AG04449 (cell line): ENCODE measurements at places on chromosomes 5 and 9.

GRCh38 chr5:167587772-167588437, 703.5 kb upstream of the WWC1 start:
- DNase-seq, result no peak

GRCh38 chr5:141958546-141959172, 657 bp upstream of the PCDH12 start:
- no peak for DNase-seq

- DNase-seq, result no peak
These were observed 84.2 kb upstream of the IER5L start for GRCh38 chr9:129262261-129262660.

DNA sequence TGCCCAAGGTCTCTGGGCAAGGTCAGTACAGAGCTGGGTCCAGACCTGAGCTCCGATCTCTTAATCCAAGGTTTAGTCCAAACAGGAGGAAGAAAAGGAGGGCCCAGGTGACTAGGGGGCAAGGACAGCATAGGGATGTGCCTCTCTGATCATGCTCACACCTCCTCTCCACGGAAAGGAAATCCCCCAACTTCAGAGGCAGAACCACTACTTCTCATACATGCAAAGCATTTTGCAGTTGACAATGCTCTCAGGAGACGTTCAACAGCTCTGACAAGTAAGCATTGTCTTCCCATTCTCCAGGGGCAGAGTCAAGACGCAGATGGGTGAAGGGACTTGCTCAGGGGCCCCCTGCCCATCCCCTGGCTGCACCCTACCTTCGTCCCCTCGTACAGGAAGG, 8.7 kb upstream of the CORO2A start:
- DNase-seq, result no peak

- no peak for DNase-seq
These were observed 60.9 kb upstream of the IL17B start for GRCh38 chr5:149439899-149440542.

DNA sequence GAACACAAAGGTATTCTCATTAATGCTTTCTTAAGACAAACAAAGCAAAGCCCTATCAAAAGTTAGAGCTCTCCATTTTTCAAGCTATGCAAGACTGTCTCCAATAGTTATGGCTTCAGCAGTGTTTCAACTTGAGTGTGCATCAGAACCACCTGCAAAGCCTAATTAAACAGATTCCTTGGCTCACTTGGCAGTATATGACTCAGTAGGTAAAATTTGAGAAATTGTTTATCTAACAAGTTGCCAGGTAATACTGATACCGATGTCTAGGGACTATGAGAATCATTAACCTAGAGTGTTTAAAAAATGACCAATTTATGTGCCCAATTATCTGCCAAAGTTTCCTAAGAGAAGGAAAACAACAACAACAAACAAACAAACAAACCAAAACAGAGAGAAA, 60.3 kb upstream of the PARP8 start:
- DNase-seq, result no peak

- DNase-seq, result peak; percentile 56
These were observed 32.2 kb downstream of the IER5L start for GRCh38 chr9:129145841-129146292.

- no peak for DNase-seq
These were observed 51.2 kb downstream of the USP20 start for GRCh38 chr9:129886226-129887174.

DNA sequence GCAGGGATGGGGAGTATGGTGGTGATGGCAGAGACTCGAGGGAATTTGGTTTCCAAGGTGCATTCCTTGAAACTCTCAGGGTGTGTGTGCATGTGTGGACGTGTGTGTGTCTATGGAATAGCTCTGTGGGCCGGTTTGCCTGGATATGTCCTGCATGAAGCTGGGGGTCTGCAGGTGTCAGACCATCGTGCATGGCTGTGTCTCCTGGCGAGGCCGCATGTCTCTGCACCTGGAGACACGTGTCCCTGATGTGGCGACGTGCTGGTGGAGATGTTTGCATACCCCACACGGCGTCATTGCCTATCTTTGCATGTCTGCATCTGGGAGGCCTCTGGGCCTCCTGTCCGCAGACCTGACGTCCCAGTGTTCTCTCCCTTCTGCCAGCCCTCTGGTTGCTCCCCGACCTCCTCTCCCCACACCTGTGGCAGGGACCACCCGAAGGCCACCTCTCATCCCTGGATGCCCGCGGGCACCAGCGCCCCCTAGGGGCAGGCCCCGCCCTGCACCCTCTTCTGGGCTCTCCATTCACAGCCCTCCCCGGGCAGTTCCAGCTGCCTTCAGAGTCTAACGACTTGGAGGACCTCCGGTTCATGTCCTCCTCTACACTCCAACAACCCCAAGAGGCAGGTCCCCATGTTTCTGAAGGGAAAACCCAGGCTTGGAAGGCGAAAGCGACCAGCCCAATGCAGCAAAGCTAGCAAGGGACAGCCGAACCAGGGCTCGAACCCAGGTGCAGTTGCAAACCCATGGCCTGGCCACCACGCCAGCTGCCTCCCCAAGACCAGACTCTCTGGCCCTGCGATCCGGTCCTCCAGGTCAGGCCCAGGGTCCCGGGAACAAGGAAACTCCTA, 88.6 kb downstream of the LMX1B start:
- no peak for DNase-seq

- no peak for DNase-seq
These were observed 185.2 kb downstream of the CCDC171 start for GRCh38 chr9:15738011-15738410.

- no peak for DNase-seq
These were observed 86.1 kb upstream of the PRSS3 start for GRCh38 chr9:33709269-33709668.

DNA sequence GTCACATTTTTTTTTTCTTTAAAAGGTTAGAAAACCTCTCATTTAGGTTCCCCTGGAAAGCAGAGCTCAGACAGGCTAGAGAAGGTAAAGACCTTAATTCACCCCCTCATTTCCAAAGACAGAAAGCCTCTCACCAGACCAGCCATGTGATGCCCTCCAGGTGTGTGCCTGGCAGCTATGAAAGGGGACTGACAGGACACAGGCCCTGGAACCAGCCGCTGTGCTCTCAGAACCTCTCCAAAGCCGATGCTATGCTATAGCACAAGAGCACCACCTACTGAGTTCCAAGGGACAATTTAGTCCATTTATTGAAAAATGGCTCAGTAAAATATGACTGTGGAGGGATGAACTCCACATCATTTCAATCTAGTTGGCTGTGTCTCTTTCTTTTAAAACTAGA, 48.8 kb downstream of the FANCC start:
- no peak for DNase-seq

DNA sequence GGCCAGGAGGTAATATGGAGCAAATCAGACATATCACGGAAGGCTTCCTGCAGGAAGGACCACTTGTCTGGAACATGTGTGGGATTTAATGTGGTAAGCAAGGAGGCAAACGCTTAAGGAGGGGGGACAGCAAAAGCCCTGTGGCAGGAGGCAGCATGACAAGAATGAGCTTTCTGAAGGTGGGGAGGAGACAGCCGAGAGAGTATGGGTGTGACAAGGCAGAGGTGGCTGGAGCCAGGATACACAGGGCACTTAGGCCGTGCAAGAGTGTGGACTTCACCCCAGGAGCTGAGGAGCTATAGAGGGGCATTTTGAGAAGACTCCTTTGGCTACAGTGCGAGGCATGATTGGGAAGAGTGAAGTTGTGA, 14.4 kb upstream of the S1PR3 start:
- no peak for DNase-seq

DNA sequence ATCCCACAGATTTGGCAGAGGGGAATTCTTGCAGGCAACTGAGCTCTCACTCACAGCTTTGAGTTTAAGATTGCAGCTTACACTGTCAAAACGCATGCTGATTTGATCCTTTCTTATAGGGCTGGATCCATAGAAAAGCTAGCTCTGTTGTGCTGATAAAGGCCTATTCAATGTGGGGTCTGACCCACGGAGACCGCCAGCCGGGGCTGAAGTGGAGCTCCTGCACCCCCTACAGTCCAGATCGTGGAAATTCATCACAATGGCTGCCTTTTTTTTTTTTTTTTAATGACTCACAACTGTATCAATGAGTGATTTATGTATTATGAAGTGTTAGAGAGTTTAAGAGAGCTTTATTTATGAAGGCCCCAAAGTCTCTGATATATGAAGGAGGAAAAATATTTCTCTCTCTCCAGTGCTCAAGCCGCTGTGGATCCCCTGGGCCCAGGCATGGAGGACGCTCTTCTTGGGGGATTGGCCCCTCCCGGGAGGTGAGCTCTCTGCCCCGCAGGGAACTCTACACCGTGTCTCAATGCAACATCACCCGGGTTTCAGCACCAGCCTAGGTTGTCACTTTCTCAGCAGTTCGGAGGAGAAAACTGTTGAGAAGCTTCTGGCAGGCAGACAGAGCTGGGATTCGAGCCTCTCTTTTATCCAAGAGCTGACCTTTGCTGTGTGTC, 700.2 kb downstream of the IRX1 start:
- no peak for DNase-seq

- no peak for DNase-seq
These were observed 364.9 kb upstream of the IRX2 start for GRCh38 chr5:3116366-3116765.

DNA sequence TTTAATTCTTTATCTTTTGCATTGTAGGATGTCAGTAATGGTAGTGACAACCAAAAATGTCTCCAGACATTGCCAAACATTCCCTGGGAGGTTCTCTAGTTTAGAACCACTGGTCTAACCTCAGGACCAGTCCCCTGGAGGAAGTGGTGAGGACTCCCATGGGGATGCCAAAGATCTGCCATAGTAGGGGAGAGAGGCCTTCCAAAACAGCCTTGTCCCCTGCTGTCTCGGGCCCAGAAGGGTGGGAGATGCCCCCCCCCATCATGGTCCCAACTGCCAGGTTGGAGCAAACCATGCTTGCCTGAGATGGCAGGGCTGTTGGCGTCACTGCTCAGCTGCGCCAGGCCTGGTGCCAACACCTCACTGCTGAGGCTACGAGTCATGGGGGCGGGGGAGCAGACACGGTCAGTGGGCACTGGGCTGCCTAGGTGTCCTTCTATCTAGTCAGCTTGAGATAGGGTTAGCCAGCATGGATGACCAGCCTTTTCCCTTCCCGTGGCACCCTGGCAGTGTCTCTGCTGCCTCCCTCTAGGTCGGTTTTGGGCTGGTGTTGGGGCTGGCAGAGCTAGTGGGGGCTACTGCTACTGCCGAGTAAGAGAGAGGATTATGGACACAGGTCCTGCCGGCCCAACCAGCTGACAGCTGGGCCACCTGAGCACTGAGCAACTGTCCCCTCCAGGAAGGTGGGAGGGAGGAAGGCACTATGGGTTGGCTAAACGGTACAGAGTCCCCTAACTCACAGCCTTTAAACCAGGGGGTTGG, 8.3 kb upstream of the CXXC5 start:
- DNase-seq, result no peak

GRCh38 chr5:177498013-177498787, 796 bp upstream of the PDLIM7 start:
- DNase-seq, result no peak

DNA sequence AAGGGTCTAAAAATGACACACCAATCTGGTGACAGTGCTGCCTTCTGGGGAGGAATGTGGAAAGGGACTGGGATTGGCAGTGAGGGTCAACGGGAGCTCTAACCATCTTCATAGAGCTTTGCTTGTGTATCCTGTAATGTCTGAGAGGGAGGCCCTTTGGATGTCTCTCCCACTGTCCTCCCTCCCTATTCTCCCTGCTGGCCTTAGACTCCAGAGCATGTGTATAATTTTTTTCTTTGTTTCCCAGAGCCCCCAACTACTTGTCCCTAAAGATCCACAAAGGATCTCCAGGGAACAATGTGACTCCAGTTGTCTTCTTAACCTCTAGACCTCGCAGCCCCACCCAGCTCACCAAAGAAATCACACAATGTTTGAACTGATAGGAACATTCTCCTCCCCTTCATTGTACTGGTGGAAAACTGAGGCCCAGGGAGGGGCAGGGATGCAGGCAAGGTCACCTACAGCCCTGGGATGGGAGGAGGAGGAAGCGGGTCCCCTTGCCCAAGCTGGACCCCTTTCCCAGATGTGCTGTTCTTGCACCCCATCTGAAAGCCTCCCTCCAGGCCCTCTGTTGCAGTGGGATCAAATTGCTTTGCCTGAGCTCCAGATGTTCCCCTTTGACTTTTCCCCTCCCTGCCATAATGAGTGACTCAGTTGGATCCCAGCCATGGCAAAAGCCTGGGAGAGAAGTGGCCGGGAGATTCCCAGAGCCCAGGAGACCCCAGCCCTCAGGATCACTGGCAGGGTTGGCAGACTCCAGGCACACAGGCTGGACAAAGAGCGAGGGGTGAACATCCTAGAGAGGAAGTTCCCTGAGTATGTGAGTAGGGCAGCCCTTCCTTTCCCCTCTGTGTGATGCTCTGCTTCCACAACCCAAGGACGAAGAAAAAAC, 21.8 kb downstream of the SPARC start:
- no peak for DNase-seq

GRCh38 chr5:83312663-83313062, 158.9 kb upstream of the VCAN start:
- no peak for DNase-seq

- no peak for DNase-seq
These were observed 330.2 kb upstream of the NREP start for GRCh38 chr5:112087222-112087621.

DNA sequence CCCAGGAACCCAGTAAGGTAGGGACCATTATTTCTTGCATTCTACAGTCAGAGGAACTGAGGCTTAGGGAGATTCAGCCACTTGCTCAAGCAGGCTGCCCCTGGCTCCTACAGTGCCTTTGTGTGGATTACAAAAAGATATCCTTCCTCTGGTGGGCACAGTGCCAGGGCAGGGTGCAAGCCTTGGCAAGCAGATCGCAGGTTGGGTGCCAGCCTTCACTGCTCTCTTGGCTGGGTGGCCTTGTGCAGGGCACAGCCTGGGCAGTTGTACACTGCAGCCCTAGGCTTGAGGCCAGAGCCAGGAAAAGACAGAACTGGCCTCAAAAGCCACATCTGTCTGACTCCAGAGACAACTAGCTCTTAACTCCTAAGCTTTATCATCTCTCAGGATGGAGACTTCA, 15.0 kb downstream of the DOCK2 start:
- DNase-seq, result no peak

DNA sequence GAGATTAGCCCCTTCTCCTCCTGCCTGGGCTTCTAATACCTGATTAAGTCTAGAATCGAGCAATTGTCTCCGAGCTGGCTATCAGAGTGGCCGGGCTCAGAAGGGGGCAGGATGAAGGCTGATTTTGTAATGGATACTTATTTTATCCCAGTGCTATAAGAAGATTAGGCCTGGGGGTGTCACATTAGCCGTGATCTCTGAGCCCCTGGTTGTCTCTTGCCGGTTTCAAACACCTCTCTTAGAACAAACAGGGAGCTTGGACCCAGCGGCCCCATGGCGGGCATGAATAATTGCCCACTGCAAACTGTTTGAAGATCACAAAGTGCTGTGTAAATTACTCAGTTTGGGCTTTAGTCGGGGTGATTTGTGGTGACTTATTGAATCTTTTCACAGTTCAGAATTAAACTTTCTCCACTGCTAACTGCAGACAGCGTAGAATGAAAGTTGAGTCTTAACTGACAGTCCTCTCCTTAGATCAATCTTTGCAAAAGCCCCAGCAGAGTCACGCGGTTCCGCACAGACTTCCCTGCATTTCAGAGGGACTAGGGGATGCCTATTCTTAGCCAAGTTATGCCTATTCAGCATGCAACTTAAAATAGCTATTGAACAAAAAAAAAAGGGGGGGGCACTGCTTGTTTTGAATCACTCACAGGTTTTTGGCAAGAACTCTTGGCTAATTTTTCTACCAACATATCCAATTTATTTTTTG, 200.6 kb upstream of the IRX1 start:
- DNase-seq, result no peak

- DNase-seq, result no peak
These were observed 12.6 kb upstream of the SLC12A7 start for GRCh38 chr5:1124205-1125029.

GRCh38 chr9:27726244-27727081, 153.2 kb upstream of the C9orf72 start:
- peak; percentile 2 for DNase-seq

GRCh38 chr5:84292788-84293653, 91.7 kb downstream of the EDIL3 start:
- DNase-seq, result no peak
